ENCODE measurements at places on chromosomes 7 and 10.

DNA sequence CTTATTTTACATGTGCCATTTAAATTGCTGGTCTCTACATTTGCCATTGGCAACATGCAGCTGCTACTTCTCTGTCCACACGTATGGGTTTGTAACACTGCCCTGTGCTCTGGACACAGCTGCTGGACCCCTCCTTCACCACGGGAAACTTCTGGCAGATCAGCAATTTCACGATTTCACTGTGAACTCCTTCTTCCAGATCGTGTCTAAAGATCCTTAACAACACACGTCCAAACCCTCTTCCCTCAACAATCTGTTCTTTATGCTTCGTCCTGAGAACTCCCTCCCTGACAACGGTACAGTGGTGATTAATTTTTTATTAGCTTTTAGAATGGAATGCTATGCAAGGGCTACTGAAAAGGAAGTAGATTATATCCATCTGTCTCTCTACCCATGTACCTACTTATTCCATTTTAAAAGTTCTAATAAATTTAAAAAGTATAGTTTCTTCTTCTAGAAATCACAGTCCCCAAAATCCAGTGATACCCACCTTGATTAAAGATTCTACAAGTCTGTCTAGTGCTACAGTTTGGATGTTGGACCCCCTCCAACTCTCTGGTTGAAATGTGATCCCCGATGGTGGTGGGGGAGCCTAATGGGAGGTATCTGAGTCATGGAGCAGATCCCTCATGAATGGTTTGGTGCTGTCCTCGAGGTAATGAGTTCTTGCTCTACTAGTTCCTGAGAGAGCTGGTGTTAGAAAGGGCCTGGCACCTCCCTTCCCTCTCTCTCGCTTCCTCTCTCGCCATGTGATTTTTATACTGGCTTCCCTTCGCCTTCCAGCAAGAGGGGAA is 81.0 kb downstream of the KIAA1549 start:
- DNase-seq = no peak

GRCh38 chr7:3187444-3188040 is 113.5 kb upstream of the SDK1 start:
- no peak for DNase-seq

GRCh38 chr7:121557034-121557892 is 161.2 kb upstream of the FAM3C start:
- no peak for DNase-seq

GRCh38 chr7:69434398-69434815 is 163.9 kb upstream of the AUTS2 start:
- DNase-seq = peak; percentile 16

DNA sequence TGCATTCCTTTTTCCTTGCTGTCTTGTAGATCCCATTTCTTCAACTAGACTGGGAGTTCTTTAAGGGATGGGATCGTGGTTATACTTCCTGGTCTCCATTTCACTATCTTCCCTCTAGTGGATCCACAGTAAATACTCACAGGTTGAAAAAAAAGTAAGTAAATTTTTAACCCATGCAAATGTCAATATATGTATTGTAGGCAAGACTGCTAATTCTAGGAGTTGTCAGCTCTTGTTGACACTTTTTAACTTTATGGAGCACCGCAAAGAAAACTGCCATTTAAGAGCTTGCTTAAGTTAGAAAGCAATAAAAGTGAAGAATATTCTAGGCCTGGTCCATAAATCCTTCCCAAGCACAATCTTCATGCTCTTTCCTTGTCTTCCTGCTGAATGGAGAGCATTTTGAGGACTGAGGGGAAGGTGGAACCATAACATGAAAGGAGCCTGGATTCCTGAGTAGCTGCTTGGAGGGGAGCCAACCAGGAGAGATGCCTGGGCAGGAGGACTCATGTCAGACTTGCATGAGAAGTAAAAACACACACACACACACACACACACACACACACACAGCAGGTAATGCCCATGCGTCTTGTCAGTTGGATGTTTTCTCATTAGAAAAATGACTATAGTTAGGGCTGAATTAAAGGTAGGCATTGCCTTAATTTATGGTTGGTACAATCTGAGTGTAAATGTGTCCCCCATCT is 32.2 kb downstream of the VWA2 start:
- peak; percentile 63 for DNase-seq

DNA sequence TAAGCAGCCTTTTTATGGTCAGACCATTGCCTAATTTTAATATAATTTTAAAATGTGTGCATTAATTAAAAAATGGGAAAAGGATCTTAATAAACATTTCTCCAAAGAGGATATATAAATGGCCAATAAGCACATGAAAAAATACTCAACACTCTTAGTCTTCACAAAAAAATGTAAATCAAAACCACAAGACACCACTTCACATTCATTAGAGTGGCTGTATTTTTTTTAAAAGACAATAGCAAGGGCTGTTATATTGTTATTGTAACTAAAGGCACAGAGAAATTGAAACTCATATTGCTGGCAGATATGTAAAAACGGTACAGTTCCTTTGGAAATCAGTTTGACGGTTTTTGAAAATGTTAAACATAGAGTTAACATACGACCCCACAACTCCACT is 3.2 kb upstream of the CROT start:
- no peak for DNase-seq

DNA sequence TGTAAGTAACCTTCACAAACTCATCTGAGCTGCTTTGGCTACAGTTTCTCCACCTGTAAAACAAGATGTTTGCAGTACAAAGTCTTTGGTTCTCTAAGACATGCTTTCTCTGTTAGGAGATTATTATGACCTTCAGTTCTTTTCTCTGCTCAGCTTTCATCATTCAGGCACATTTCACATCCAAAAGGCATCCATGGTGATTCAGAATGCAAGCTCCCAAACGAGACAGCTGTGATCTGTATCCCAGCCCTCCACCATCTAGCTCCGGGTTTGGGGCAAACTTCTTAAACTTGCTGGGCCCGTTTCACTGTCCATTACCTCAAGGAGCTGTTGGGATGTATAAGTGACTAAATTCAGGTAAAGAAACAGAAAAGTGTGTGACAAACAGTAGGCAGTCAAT is 95.8 kb upstream of the COL1A2 start:
- no peak for DNase-seq

DNA sequence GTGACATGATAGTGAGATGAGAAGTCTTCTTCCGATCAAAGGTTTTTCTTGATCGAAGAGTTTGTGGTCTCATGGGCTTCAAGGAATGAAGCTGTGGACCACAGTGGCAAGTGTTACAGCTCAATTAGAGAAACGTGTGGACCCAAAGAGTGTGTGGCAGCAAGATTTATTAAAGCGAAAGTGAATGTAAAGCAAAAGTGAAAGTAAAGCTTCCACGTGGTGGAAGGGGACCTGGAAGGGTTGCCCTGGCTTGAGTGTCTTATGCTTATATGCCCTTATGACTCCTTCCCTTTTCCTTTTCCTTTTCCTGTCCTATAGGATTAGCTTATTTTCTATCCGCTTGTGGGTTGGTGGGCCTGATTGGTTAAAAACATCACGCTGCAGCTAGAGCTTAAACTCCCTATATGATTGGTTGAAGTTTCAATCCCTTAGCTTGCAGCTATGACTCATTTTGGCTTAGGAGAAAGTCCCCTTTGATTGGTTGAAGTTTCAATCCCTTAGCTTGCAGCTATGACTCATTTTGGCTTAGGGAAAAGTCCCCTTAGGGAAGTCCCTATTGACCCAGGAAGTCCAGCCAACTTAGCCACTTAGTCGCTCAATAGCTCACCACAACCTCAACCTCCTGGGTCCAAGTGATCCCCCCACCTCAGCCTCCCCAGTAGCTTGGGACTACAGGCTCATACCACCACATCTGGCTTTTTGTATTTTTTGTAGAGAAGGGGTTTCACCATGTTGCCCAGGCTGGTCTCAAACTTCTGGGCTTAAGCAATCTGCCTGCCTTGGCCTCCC is 34.7 kb downstream of the MRPS24 start:
- DNase-seq = peak; percentile 16
